ENCODE measurements at places on chromosomes 11 and 22. TPM values are rescaled to one million over a fixed set of nuclear protein-coding genes. Genes with fewer than 3 reads are reported as not detected.

DNA sequence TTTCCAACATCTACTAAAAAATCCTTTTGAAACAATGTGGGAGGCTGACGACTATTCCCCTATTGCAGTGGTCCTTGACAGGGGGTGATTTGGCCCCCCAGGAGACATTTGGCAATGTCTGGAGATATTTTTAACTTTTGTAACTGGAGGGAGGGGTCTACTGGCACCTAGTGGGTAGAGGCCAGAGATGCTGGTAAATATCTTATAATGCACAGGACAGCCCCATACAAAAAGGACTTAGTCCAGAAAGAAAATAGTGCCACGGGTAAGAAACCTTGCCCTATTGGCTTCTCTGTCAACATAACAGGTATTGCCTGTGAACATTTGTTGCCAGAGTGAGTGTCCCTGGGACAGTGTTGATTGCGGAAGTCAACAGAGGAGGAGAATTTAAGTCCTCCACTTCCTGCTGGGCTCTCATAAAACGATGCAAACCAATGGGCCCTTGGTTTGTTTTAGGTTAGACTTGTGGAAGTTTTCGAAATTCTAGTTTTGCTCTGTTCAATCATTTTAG lies 101.6 kb downstream of the MAML2 start:
- no peak for DNase-seq

The CLCF1 gene
- 2.5 TPM for polyA plus RNA-seq

DNA sequence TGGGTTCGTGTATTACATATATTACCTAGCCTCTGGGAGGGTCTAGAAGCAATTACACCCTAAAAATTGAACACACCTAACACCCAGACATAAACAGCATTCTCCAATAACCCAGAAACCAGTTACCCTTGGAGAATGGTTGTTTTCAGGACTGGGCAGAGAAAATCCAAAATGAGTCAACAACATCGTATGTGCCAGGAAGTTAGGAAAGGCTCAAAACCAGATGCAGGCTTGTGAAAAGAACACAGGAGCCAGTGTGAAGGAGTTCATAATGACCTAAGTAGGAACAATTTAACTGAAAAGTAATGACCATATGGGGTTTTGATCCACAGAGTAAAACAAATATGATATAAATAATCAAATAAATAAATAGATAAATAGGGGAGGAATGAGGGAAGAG lies 5.1 kb upstream of the CLPB start:
- DNase-seq = no peak

- DNase-seq = peak; percentile 23
Observed at GRCh38 chr22:29265305-29265704, 2.5 kb downstream of the RHBDD3 start.

The NAT10 gene
- 60.2 TPM for polyA plus RNA-seq

- no peak for DNase-seq
Observed at GRCh38 chr22:34587357-34588356, 478.3 kb upstream of the ISX start.

DNA sequence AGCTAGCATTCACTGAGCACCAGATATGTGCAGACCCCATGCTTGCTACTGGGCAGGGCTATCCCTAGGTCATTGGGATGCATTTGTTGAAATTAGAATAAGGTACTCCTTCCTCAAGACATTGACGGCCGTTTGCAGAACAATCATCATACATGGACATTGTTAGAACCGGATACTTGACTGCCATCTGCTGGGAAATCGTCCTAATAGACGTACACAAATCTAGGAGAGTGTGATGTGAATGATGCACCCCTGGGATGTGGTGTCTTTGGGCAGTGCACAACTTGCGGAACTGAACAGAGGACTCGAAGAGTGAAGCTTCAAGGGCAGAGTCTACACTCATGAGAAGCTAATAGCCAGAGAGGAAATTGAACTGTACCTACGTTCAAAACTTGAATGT lies 35.9 kb downstream of the MYO18B start:
- DNase-seq = no peak

The GAS2 gene
- polyA plus RNA-seq = 0.76 TPM

- DNase-seq = no peak
Observed at GRCh38 chr22:36204001-36204631, 2.5 kb upstream of the APOL4 start.

DNA sequence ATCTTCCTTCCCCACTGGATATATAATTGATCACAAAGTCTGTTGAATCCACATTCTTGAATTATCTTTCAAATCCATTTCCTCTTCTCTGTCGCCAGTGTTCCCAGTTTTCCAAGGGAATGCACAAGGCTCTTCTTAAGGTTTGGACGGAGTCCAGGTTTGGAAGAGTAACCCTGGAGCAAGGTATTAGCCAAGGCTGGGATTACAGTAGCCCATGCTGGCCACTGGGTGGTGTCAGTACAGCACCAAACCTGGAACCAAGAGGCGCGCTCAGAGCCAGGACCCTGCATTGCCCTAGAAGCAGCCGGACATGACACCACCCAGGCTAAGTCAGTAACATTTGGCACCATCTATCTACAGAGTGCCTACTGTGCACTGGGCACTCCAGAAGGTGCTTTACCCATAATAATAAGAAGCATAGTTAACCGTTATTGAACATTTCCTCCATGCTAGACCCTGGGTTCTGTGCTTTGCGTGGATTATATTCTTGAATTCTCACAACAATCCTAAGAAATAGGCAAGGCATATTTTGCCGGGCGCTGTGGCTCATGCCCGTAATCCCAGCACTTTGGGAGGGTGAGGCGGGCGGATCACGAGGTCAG lies 48.0 kb upstream of the CLPB start:
- DNase-seq = peak; percentile 30

GRCh38 chr11:126973051-126973450 lies 27.5 kb downstream of the KIRREL3 start:
- no peak for DNase-seq

DNA sequence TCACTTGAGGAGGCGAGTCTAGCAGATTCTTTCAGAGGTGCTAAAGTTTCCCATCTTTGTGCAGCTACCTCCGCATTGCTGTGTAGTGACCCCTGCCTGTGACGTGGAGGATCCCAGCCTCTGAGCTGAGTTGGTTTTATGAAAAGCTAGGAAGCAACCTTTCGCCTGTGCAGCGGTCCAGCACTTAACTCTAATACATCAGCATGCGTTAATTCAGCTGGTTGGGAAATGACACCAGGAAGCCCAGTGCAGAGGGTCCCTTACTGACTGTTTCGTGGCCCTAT lies 8.9 kb upstream of the SAMM50 start:
- no peak for DNase-seq

DNA sequence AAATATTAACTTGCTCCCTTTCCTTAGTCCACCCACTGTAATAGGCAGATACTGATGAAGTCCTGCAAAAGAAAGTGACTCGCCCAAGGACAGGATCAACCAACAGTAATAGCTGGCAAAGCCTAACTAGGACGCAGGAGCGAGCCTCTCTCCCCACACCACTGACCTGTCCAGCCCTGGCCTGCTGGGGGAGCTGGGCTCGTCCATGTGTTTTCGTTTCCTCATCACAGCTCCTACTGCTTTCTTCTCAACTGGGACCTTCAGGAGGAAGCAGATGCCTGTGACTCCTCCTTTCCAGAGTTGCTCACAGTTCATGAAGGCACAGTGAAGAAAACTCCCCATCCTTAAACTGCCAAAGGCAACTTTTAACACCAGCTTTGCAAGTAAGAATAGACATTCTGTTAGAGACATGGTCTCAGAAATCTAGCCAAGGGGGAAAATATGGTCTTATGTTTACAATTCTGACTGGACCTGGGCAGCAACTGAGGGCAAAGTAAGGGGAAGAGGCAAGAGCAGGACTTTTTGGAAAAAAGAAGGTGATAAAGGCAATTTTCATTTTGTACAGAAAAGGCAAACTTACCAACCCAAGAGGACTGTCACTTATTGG lies 11.6 kb upstream of the GPHA2 start:
- DNase-seq = no peak

The MFRP gene
- polyA plus RNA-seq = not detected

GRCh38 chr11:120334332-120334731 lies 1.9 kb upstream of the ARHGEF12 start:
- no peak for DNase-seq

DNA sequence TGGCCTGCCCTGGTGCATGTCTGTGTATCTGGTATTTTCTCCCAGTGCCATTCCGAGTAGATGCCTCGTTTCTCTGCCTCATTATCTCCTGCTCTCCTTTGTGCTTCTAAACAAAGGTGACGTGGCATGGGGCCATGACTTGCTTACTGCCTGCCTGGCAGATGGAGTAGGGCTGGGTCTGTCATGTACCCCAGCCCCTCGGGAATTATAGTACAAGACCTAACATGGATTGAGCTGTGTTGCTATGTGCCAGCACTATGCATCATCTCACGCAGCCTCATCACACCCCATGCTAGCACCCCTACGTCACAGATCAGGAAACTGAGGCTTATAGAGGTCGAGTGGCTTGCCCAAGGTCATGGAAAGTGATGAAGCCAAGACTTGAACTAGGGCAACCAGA lies 88.1 kb downstream of the GALNT18 start:
- no peak for DNase-seq

DNA sequence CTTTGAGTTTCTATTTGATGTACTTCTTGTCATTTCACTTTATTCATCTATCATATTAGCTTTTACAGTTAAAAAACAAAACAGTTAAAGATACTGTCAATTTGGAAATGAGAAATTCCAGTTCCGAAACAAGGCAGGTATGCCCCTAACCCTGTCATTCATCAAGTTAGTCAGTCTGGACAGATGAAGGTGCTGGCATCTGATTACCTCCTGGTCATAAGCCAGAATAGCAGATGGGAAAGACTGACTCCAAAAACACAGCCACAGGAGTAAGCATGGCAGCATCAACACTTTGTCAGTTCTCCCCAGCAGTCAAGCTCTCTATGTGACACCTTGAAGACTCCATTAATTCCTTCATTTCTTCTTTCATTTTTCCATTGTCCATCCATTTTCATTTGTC lies 4.3 kb downstream of the LRRC51 start:
- no peak for DNase-seq

GRCh38 chr11:72432347-72433287 lies 1.7 kb downstream of the CLPB start:
- no peak for DNase-seq

- no peak for DNase-seq
Observed at GRCh38 chr11:126443120-126443519, 87.6 kb downstream of the ST3GAL4 start.

- DNase-seq = no peak
Observed at GRCh38 chr11:123678246-123678645, 23.8 kb upstream of the SCN3B start.

GRCh38 chr22:25448435-25449051 lies 115.9 kb upstream of the GRK3 start:
- no peak for DNase-seq

The FAM111A gene
- 22.1 TPM for polyA plus RNA-seq

The SHANK3 gene
- polyA plus RNA-seq = 2.7 TPM

DNA sequence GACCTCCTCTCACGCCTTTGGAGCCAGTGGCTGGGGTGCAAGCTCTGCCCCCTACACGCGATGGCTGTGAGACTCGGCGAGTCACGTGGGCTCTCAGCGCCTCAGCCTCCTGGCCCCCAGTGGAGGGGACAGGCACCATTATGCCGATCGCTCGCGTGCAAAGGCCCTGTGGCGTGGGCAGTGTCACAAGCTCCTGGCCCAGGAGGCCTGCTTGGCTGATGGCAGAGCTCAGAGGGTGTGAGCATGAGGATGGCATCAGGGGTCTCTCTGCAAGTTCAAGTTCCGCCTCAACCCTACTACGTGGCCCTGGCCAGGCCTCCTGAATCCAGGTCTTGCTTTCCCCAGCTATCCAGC lies 90.8 kb upstream of the KCNQ1OT1 start:
- peak; percentile 7 for DNase-seq

DNA sequence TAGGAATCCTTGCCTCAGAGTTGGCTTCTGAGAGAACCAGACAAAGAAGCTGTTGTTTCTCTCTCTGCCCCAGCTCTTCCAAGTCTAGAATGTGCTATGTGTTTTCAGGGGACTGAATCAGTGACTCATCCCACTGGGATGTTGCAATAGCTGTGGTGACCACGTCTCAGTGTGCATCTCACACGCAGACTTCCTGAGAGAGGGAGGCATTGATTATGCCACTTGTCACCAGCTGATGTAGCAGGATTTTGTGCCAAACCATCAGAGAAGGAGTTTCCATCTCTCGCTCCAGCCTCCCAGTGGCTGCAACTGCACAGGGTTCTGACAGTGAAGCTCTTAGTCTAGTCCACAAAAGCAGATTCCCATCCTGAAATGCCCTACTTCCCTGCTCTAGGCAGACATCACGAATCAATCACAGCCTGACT lies 455.8 kb downstream of the MIAT start:
- no peak for DNase-seq

The MLC1 gene
- polyA plus RNA-seq = 0.67 TPM

- no peak for DNase-seq
Observed at GRCh38 chr11:75271730-75272129, 31.2 kb downstream of the TPBGL start.

GRCh38 chr11:45180179-45180847 lies 33.9 kb downstream of the PRDM11 start:
- peak; percentile 60 for DNase-seq

DNA sequence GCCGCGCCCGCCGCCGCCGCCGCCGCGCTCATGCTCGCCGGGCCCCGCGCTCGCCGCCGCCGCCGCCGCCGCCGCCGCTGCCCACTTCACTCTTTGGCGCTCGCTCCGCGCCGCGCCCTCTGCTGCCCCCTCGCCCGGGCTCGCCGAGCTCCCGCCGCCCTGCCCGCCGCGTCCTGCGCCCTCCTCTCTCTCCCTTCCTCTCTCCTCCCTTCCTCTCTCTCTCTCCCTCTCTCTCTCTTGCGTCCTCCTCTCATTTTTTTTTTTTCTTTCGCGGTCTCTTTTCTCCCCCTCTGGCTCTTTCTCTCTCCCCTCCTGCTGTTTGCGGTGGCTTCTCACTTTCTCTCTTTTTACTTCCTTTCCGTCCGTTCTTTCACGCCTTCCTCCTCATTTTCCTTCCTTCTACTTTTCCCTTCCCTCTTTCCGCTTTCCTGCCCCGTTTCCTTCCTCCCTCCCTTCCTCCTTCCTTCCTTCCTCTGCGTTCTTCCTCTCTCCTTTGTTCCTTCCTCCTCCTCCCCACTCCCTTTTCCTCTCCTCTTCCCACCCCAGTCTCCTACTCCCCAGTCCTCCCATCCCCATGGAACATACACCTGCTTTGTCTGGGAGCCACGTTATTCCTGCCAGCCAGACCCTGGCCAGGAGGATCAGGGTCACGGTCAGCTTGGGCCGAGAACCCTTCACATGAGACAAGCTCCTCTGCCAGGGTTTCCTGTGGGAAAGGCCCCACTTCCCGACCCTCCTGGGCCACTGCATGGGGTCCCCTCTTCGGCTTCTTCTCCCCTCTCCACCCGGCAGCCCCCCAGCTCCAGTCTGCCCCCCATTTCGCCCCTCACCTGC lies 19.3 kb upstream of the SHISAL1 start:
- no peak for DNase-seq

DNA sequence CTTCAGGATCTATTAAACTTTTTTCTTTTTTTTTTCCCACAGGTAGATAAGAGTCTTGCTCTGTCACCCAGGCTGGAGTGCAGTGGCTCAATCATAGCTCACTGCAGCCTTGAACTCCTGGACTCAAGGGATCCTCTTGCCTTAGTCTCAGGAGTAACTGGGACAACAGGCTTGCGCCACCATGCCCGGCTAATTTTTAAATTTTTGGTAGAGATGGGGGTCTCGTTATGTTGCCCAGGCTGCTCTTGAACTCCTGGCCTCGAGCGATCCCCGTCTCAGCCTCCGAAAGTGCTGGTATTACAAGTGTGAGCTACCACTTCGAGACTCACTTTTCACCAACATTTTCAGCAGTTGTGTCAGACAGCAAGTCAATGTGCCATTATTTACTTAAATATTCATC lies 962 bp downstream of the SIRT3 start:
- DNase-seq = no peak

GRCh38 chr11:36471577-36471976 lies 38.5 kb downstream of the TRAF6 start:
- DNase-seq = no peak

The DCDC1 gene
- 0.27 TPM for polyA plus RNA-seq

Data from ovary (tissue), 10 donors.